ENCODE measurements at places on chromosomes 1 and 21.

GRCh38 chr1:98045211-98045766 lies 124.5 kb upstream of the DPYD start:
- DNase-seq: no peak

- no peak for DNase-seq
These were observed 40.8 kb downstream of the KIAA1614 start for GRCh38 chr1:180953291-180954004.

DNA sequence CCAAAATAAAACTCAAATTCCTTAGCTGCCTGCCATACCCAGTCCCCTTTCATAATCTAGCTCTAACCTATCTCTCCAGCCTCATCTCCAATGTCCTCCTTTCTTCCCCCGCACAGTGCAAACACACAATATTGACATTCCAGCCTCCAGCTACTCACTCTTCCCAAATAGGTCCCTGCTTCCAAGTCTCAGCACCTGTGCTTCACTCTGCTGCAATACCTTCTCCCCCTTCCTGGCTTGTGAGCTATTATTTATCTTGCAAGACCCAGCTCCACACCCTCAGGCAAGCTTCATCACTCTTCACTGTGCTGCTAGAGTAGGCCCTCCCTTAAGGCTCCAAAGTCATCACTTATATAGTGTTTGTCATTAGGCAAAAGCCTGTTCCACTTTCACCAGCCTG lies 9.7 kb downstream of the PLPP3 start:
- DNase-seq: no peak

DNA sequence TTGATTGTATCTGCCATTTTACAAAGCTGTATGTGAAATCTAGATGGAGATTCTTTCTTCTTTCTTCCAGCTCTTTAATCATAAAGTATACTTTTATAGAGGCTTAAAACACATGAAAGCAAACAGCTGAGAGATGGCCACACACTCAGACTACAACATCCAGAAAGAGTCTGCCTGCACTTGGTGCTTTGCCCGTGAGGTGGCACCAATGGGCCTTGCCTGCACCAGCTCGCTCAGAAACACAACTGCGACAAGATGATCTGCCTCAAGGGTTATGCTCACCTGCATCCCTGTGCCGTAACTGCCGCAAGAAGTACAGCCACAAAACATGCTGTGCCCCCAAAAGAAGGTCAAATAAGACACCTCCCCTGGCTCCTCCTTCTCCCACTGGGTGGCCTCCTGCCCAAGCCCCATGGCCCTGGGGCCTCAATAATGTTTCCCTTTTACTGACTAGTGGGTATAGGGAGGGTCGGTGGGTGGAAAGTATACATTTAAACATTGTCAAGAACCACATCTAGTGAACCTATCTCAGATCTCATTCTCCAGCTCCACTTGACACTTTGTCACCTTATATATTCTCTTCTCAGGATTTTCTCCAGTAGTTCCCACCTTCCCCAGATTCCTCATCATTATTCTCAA lies 66.7 kb upstream of the ANGPTL3 start:
- no peak for DNase-seq

DNA sequence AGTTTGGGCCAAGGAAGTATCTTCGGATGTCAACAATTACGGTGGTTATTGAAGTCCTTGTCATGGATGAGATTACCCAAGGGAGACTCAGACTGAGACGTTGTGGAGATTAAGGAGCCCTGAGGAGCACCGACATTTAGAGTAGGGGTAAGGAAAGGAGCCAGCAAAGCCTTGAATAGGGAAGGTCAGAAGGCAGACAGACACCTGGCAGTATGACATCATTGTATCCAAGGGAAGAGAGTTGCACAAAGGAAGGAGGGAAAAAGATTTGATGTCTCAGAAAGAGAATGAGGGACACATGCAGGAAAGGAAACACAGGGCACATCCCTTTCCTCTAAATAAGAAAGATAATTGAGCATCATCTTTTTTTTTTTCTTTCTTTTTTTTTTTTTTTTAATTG lies 11.7 kb downstream of the LAMC2 start:
- no peak for DNase-seq

DNA sequence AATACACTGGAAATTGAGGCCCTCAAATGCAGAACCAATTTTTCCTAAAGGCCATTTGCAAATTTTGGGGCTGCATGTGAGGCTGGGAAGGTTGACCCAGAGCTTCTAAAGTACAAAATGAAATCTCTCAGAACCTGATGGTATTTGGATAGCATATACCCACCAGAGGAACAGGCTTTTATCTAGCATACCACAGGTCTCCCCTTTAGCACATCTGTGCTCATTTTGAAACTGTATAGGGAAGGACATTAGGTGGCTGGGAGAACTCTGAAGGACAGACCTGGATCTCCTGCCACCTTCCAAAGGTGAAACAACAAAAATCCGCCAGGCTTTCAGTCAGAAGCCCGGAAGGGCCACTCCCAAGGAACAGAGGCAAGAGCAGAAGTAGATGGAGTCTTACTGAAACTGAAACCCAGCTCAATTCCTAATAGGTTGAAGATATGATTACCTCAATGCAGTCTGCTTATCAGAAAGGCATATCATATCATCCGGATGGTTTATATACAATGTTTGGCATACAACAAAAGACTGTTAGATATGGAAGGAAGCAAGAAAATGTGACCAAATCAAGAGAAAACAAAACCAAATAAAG lies 11.6 kb downstream of the CD55 start:
- DNase-seq: no peak

DNA sequence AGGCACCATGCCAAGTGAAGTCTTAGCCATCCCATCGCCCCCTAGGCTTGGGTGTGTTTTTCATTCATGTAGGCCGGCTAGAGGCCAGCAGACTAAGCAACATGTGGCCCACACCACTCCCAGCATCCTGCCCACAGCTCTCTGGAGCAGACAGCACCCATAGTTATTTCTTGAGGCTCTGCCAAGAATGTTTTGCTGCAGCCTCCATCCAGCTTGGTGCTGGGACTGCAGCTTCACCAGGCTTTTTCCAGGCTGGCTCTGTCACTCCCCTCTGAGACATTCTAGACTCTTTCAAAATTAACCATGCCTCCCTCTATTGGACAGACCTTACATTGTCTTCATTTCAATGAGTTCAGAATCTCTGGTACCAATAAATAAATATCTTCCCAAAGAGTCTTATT lies 104.2 kb downstream of the DUSP10 start:
- no peak for DNase-seq

DNA sequence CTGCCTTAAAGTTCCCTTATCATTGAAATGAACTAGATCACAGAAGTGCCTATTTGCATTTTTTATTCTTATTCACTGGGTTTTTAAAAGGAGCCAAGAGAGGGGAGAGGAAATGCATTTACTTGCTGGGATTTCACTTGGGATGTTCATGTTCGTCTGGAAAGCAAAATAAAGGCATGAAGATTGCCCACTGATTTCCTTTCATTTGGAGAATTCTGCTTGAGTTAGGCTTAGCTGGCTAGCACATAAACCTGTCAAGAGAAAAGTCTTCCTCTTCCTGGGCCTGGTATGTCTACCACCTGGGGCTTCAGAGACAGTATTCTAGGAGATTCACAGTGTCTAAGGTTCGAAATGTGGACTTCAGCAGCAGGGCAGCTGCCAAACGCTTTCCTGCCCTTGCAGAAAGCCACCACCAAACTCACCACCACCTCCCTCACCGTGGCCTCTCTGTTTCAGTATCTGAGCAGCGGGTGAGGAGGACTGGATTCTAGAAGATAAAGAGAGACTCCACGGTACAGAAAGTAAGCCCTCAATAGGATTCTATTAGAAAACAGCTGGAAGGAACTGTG lies 44.5 kb downstream of the HIVEP3 start:
- no peak for DNase-seq

DNA sequence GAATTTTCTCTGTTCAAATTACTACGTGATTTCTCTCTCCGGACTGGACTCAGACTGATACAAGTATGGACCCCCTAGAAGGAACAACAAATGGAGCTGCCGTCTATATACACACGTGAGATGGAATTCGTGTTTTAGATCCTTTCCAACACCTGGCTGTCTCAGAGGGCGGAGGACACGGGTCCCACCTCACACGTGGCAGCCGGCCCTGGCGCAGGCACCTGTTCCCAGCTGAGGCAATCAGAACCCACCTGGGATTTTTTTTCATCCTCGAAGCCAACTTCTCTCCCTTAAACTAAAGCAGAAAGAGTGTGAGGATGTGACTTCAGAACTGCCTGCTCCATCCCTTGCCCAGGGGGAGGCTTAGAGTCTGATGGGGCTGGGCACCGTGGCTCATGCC lies 34.1 kb upstream of the SCCPDH start:
- DNase-seq: no peak

GRCh38 chr1:109331113-109331512 lies 24.3 kb upstream of the MYBPHL start:
- no peak for DNase-seq

DNA sequence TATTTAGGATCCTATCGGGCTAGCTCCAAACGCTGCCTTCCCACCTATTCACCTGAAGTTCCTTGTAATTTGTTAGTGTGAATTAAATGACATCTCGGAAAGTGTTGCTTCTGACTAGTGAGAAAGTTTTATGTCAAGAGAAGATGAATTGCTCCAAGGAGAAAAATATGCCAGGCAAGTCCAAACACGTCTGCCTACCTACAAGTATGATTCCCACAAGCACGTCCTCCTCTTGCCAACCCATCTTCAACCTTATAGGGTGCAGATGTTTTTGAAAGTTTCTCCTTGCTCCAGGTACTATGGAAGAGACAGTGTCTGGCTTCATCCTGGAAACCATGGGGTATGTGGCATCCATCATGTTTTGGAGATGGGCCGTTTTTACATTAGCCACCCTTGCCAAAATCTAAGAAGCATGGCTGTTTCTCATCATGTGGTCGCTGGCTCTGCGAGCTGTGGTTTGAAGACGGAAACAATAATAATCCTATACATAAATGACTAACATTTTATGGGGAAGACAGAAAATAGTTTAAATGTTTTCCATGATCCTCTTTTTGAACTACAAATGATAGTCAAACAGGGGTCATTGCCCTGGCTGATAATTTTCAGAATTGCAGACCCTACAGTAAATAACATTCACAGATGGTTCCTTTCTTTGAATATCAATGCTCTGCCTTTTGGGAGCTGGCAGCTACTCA lies 505.8 kb downstream of the SMYD3 start:
- no peak for DNase-seq

- no peak for DNase-seq
These were observed 7.4 kb upstream of the TRIM58 start for GRCh38 chr1:247849616-247850015.

DNA sequence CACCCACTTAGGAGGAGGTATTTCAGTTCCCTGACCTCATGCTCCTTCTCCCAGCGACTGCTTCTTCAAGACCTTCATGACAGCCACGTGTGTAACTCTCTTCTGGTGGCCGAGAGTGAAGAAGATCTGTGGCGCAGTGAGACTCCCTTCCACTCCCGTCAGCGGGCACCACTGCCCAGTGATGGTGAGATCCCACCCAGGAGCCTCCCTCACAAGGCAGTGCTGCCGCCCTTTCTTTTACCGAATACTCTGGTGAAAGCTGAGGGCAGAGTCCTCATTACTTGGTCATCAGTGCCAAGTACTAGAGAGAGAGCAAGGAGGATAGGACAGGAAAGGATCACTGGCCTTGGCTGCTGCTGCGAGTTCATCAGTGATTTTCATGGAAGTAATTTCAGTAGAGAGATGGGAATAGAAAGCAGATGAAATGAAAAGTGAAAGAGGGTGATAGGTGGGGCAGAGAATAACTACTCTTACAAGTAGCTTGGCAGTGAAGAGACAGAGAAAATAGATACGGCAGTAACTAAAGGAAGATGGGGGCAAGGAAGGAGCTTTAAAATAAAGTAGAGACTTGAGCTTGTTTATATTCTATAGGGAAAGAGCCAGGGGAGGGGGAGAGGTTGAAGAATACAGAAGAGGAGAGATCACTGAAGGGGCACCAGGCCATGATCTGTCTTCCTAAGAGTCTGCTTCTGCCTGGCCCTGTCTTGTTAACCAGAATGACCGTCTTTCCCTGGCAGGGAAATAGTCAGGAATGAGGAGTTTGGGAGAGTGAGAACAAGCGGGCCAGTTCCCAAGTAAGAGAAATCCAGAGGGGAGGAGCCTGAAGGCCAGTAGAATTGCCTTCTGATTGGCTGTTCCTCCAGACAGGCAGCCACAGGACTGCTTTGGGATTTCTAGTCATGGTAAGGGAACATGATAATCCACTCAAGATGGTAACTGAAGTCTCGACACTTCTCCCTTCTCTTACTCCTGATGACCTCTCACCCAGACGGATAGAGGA lies 18.3 kb downstream of the HYI start:
- no peak for DNase-seq

DNA sequence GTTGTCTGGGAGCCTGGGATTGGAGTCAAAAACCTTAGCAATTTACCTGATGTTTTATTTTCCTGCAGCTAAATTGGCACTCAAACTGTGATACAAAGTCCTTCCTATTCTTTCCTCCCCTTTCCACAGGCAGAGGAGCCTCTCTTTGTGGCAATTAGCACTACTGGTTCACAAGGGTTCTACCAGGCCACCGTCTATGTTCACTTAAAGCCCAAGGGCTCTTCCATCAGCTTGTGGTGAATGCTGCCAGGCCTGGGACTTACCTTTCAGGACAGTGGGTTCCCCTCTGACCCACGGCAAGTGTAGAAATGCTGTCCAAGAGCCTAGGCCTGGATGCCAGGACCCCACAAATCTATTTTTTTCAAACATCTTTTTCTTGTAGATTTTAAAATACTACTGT lies 251.9 kb upstream of the B3GALT2 start:
- DNase-seq: no peak

DNA sequence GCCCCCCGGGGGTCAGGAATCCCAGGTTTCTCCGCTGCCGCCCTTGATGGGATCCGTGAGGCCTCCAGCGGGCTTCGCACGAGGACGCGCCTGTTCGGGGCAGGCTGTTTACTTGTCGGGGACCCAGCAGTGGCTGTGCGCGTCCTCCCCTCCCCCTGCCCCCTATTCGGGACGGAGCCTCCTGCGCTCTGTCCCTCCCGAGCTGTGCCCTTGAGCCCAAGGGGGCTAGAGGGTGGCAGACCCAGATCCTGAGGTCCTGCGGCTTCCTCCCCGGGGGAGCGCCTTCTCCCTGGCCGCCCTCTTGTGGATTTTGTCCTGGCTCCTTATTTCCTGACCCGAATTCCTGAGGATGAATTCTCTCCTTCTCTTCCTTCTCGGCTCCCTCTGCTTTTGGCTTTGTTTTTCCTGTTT lies 38.4 kb downstream of the PIK3CD start:
- no peak for DNase-seq

GRCh38 chr1:15852036-15852827 lies 4.7 kb downstream of the SPEN start:
- no peak for DNase-seq

DNA sequence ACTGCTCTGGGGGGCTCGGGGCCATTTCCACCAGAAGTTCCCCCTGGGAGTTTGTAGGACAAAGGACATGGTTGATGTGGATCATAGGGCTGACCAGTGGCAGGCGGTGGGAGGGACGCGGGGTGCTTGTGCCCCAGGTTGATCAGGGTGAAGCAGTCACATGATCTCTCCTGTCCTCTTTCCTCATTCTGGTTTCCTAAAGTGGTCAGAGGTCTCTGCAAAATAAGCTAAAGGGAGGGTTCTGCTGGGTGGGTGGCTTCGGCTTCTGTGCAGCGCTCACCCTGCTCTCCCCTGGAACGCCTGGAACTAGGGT lies 9.2 kb downstream of the PDXK start:
- no peak for DNase-seq

All from NCI-H2081 treated with DMSO at 0.1 percent for 48 hours (cell line).